Heart right ventricle (tissue), 16 donors: ENCODE measurements at places on chromosomes 4 and X.

DNA sequence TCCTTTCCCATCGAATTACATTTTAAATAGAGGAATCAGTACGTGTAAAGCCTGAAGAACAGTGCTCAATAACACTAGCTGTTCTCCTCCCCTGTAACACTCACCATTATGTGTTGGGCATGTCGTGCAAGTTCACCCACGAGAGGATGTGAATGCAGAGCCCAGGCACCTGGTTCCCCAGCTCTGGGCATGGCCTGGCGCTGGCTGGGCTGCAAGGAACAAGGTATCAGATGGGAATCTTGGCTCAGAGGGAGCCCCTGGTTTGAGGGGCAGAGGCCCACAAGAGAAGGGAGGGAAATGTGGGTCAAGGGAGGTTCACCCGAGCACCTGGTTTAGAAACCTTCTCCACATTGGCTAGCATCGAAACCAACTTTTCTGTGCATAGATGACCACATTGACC is 41.7 kb upstream of the MTM1 start:
- no peak for DNase-seq

GRCh38 chrX:9902656-9903055 is 64.5 kb upstream of the CLDN34 start:
- no peak for DNase-seq

DNA sequence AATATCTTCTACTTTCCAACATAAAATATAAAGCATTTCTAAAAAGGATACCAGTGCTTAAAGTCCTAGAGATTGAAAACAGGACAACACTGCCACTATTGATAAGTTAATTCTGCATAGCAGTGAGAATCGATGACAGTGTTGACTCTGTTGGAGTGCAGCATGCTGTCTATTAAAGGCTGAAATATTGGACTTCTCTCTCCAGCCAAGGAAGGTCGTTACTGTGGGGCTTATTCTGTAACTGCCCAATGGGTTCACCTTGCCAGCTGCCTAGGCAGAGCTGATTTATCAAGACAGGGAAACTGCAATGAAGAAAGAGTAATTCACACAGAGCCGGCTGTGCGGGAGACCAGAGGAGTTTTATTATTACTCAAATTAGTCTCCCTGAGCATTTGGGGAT is 37.7 kb upstream of the PGM2 start:
- no peak for DNase-seq

- DNase-seq = no peak
Observed at GRCh38 chr4:118757761-118758251, 72.6 kb downstream of the METTL14 start.

DNA sequence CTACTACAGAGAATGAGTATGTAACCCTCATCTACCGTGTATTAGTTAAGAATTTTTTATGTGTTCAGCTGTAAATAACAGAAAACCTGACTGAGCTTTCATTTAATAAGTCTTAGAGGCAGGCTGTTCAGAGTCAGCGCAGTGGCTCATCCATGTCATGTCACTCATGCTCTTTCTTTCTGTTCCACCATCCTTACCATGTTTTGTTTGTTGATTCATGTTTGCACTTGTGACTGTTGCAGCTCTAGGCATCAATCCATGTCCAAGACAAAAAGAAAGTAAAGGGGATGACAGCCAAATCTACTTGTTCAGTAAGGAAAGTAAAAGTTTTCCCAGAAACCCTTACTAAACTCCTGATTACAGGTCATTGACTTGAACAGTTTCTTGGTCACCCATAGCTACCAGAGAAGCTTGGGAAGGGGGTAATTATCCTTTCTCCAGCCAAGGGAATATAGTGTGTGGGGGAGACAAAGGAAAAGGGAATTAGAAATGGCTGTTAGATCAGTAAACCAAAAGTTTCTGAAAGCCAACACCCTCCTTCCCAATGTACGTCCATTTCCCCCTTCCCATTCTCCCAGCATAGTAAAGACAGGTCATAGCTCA is 9.0 kb downstream of the ART3 start:
- DNase-seq = no peak

DNA sequence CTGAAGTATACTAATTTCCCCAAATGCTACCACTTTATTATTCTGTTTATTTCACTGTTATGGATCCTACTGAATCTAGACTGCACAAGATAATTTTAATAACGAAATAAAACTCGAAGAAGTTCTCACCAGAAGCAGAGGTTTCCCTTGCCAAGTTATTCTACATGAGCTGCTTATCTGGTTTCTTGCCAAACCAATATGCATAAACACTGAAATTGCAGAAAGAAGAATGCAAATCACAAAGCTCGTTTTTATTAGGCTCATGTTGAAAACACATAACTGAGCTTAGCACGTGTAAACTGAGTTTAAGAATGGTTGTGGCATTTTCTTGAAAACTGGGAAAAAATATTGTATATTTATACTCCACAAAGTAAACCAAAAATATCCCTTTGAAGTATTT is 35.9 kb downstream of the GRID2 start:
- DNase-seq = no peak

DNA sequence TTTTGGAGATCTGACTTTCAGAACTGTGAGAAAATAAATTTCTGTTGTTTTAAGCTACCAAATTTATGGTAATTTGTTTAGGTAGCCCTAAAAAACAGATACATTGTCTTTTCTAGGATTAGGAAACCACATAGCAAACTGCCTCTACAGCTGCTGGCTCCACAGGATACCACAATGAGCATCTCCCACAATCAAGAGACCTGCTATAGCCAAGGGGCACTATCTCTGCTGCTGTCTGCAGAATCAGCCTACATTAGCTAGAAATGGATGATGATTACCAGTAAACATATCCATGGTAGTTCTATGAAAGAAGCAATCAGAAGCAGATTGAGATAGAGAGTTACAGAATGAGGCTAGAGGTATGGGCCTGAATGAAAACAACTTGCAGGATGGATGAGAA is 244.4 kb upstream of the NDST4 start:
- no peak for DNase-seq

DNA sequence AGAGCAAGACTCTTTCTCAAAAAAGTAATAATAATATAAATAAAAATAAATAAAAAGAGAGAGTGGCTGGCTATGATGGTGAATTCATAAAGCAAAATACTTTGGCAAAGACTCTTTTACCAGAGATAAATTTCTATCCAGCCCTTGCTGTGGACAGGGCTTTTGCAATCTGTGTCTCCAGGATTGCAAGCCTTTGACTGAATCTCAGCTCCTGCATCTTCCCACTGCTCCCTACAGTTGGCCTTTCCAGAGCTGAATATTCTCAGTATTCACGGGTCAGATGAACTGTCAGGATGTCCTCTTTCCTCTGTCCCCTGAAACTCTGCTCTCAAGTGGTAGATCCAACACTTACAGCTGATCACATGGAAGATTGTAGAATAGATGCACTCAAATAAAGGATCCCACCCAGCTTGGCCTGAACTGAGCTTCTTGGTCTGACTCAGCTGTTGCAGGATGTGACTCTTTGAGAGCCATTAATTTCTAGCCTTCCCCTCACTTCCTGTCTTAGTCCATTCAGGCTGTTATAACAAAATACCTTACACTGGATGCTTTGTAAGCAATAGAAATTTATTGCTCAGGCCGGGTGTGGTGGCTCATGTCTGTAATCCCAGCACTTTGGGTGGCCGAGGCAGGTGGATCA is 123.4 kb upstream of the GUCY1A1 start:
- DNase-seq = no peak

GRCh38 chr4:38024206-38024509 is 64.0 kb downstream of the PTTG2 start:
- DNase-seq = no peak

DNA sequence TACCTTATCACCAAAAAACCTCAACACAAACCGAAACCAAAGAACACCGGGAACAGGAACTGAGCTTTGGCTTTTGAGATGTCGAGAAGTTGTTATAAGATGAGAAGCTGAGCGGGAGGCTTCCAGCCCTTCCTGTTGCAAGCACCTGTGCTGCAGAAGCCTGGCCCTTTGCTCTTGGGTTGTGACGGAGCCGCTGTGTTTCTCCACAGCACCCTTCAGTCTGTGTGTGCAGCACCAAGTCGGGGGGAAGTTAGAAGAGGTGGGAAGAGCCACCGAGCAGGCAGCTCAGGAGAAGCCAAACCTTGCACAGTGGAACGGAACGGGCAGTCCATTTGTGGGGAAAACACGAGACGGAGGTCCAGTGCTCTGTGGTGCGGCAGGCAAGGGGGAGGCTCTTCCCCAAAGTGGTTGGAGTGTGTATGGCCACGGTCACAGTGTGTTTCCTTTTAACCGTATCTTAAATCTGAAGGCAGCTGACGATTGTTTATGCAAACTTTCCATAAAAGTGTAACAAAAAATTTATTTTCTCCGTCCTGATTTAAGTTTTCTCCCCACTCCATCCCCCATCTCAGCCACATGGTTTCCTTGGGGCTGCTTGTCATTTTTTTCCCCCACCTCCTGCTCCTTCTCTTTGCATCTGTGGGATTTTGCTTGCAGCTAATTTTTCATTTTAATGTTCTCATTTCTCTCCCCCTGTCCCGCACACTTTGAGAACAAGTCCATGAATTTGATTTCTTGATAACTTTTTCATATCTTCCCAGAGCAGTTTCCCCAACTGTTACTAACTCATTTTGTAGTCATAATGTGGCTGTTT is 123.7 kb downstream of the STOX2 start:
- DNase-seq = no peak

DNA sequence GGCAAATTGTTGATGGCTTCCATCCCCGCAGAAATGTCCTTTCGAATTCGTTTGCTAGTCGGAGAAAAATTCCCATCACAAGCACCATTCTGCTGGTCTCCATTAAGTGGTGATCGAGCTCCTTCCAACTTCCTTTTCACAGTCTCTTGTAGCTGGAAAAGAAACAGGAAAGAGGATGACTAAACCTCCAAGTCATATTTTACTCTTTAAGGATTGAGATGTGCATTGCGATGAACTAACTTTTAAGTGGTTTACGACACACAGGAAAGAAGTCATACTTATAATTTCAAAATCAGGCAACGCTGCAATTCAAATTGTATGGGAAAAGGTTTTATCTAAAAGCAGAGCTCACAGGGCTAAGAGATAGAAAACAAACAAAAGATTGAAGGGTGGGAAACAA is 225.2 kb downstream of the MGST2 start:
- no peak for DNase-seq

- no peak for DNase-seq
Observed at GRCh38 chrX:3462166-3462508, 115.7 kb upstream of the MXRA5 start.

DNA sequence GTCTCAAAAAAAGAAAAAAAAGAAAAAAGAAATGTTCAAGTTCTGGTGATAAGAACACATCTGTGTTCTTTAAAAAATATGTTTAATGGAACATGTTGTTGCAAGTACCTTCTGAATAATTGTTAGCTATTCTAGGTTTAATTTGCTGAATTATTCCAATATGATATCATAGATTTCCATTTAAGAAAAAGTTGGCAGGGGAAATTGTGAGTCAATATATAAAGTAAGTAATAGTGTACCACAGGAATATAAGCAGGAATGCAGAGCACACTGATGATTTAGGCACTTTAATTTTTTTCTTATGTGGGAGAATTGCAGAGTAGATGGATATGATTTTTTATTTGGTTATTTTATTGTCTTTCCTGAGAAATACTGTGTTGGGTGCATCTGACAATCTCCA is 190.7 kb downstream of the RPA4 start:
- DNase-seq = no peak

DNA sequence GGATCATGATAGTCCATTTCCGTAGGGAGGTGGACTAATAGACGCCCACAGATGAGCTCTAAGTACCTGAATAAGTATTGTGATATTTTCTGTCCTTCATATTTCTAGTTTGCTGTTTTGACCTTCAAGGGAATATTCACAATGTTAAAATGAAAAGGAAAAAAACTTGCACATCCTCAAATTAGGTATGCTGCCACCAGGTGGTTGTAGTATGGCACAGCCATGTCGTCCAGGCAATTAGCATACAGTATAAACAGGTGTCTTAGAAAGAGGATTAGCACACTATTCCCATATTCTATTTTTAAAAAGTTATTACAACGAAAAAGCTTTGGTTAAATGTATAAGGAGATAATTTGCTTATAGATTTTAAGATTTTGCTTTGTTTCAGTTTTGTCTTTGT is 802.0 kb downstream of the RPA4 start:
- DNase-seq = no peak

- DNase-seq = peak; percentile 5
Observed at GRCh38 chr4:154332681-154333421, 158.7 kb downstream of the DCHS2 start.

GRCh38 chrX:70062076-70062475 is at the start of gene OTUD6A:
TSS of gene OTUD6A (plus strand) at chrX:70062457. CDS start at chrX:70062525, 68 bp downstream.
- no peak for DNase-seq

- DNase-seq = no peak
Observed at GRCh38 chr4:158722291-158722916, 792 bp downstream of the PPID start.

GRCh38 chr4:155376387-155377268 is at the start of gene MAP9:
TSS of gene MAP9 (minus strand) at chr4:155376965. CDS start at chr4:155375850, 1,115 bp downstream.
- peak; percentile 84 for DNase-seq

DNA sequence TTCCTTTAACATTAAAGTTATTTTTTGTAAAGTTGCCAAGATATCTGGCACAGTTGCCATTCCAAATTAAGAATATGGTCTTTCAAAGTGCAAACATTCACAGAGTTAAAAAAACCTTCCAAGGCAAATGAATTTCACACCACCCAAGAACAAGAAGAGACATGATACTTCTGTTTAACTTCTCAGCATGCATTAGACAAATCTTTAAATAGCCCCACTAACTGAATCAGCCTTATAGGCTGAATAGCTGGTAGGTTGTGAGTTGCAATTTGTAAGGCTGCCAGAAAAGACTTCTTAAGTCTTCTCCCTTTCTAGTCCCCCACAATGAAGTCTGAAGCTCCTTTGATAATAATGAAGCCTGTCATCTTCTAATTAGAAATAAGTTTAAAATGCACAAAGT is 95.6 kb downstream of the MAPK10 start:
- DNase-seq = no peak

- DNase-seq = no peak
Observed at GRCh38 chr4:89196056-89196674, 84.8 kb downstream of the TIGD2 start.

- DNase-seq = no peak
Observed at GRCh38 chr4:176358083-176358469, 38.3 kb downstream of the SPCS3 start.

DNA sequence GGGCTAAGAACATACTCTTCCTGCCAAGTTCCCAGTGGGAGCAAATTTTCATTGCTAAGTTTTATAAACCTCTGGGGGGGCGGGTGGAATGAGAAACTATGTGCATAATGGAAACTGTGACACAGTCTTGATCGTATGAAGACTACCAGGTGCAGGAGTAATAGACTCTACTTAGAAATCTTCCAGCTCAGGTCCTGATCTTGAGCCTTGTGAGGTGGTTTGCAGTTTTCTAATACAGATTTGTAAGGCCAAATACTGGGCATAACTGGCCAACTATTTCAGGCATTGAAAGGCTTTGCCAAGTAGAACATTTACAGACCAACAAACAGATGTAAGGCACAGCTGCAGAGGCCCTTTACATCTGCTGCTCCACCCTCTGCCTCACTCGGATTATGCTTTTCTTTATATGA is 89.7 kb upstream of the CBR4 start:
- no peak for DNase-seq

- DNase-seq = no peak
Observed at GRCh38 chrX:3143043-3143799, 102.0 kb downstream of the ARSF start.

- peak; percentile 44 for DNase-seq
Observed at GRCh38 chrX:16869393-16870094, 618 bp downstream of the RBBP7 start.
